ENCODE measurements at places on chromosomes 5 and 9.

DNA sequence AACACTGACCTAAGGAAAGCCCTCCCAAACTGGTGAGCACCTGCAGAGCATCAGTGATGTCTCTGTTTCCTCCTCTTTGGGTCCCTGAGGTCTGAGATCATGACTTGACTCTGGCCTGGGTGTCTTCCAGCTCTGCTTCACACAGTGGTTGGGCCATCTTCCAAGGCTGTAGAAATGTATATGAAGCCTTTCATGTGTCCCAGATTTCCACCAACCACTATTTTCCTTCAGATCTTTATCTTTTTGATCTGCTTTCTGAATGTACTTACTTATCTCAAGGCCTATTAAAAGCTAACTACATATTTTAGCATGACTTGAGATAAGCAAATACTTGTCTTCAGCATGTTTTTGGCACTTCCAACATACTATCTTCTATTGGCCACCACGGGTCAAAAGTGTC is 47.1 kb downstream of the PRELID2 start:
- DNase-seq, result no peak

GRCh38 chr5:161545344-161546094 is 1.0 kb downstream of the GABRB2 start:
- DNase-seq, result no peak

- no peak for DNase-seq
Observed at GRCh38 chr9:134899818-134900217, 17.9 kb downstream of the FCN1 start.

DNA sequence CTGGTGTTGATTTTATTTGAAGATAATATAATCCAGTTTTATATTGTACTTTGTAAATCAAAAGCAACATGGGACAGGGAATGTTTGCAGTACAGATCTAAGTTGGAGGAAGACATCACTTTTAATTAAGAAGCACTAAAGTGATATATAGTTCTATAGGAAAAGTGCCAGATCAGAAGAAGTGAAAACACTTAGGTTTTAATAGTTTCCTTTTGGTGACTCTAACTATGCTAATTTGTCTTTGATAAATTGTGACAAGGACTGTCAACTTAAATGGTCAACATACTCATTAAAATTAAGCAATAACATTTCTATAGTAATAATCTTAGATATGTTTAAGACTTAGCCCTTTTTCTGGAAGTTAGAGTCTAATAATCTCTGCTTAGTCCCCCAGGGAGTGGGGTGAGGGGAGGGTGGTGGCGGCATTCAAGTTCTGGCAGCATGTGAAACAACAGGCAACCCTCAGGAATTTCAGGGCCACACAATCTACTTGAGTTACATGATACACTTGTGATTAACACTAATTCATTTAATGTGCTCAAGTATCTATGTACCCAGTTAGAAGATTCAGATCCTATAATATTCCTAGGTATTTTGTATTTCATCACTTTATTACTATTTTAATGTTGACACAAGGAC is 1026.5 kb downstream of the NR2F1-AS1 start:
- DNase-seq, result no peak

GRCh38 chr5:80503641-80504040 is 15.7 kb downstream of the FAM151B start:
- DNase-seq, result no peak

GRCh38 chr5:127933348-127933747 is 150.2 kb upstream of the SLC12A2 start:
- DNase-seq, result no peak

All from Daoy (cell line).